ENCODE measurements at places on chromosomes 1 and 21.

GRCh38 chr1:14100444-14100843, 400.5 kb downstream of the PRDM2 start:
- DNase-seq: no peak

- no peak for DNase-seq
These were observed 739 bp upstream of the IFI6 start for GRCh38 chr1:27672750-27673112.

DNA sequence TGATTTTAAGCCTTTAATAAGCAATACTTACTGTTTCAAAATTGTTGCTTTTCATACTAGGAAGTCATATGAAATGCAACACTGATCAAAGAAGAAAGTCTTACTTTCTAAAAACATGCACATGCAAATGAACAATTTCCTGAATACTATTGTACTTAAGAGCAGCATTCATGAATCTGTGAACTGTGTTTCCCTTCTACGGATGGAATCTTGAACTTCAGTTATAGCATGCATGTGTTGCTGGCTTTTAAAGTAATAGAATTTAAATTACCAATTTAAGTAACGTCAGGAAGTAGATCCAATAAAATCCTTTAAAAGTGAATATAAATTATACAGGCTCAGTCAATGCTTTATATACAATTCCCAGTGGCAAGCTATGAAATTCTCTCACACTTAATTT, 348.9 kb downstream of the KCNT2 start:
- DNase-seq: no peak

GRCh38 chr1:30242168-30242567, 481.2 kb downstream of the MATN1 start:
- DNase-seq: no peak

DNA sequence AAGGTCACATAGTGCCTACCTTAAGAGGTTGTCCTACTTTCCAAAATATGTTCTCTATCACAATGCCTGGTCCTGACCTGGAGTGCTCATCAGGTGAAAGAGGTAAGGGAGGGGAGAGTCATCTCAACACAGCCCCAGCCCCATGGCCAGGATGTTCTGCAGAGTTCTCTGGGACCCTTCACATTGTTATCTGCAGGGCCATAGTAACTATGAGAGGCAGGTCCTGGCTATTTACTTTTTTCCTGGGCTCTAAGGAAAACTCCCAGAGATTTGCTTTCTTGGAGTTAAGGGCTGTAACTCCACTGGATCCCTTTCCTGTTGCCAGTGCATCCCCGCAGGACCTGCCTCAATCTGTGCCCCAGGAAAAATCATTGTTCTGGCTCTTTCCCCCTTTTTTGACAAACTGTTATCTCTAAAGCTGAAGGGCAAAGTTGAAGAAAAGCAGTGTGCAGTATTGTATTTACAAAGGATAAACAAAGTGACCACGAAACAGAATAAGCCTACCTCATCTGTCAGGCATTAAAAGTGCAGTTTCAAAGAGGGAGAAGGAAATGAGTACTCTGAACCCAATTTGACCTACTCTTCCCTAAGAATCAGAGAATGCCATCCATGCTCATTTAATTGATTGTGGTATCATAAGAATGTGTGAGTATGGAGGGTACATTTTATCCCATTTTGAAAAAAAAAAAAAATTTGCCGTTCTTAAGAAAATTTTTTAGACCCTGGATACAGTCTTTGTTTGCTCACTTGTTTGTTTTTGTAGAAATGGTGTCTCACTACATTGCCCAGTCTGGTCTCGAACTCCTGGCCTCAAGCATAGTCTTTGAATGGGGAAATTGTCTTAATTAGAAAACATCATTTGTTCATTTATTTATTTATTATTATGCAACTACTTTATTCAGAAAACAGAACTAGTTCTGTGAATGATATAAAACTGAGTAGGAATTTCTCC, 149.6 kb downstream of the RHOU start:
- DNase-seq: no peak

DNA sequence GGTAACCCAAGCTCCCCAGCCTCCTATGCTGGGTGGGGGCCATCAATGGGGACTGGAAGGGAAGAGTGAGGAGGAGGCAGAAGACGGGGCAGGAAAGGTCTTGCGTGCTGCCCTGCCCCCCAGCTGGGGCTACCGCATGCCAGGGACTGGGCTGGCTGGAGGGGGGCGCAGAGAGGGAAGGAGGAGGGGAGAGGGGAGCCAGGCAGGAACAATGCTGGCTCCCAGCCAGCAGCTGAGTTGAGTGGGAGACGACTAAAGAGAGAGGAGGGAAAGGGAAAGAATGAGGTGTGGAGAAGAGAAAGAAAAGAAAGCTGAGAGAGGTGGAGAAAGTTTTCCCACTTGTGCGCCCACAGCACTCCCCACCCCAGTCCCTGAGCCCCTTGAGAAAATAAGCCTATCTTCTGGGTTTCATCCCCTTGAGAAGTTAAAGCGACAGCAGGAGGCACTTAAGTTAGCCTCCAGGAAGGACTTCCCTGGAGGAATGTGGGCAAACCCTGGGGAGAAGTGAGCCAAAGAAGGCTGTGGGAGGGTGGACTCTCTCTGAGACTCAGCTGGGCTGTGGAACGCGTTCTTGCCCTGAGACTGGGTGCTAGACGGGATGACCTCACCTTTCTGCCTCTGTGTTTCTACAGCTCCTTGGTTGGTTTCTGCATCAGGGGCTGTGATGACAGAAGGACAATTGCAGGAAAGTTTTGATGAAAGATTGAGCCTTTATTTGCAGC, 12.9 kb upstream of the NES start:
- no peak for DNase-seq

- no peak for DNase-seq
These were observed 747 bp upstream of the ENAH start for GRCh38 chr1:225653463-225654276.

GRCh38 chr1:98130408-98130807, 209.6 kb upstream of the DPYD start:
- no peak for DNase-seq

DNA sequence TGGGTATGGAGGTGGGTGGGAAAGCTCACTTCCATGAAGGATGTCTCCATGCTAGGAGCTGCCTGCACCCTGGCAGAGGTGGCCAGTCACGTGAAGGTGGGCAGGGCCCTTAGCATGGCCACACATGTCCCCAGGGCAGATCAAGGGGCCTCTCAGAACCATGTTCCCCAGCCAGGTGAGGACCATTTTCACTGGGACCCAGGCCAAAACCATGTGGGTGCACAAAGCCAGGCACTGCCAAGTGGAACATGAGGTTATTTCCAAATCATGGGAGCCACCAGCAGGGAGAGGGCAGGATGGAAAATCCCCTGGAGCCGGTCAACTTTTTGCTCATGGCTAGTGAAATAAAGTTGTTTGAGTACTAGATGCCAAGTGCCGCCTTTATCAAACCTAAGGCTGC, 9.7 kb downstream of the ZNF692 start:
- no peak for DNase-seq
